Activated naive CD4-positive, alpha-beta T cell (primary cell): ENCODE measurements at places on chromosomes 6 and 20.

- DNase-seq, result no peak
Observed at GRCh38 chr6:158752613-158753012, 66.6 kb downstream of the EZR start.

GRCh38 chr6:136812174-136812573, 10.2 kb upstream of the PEX7 start:
- no peak for DNase-seq

DNA sequence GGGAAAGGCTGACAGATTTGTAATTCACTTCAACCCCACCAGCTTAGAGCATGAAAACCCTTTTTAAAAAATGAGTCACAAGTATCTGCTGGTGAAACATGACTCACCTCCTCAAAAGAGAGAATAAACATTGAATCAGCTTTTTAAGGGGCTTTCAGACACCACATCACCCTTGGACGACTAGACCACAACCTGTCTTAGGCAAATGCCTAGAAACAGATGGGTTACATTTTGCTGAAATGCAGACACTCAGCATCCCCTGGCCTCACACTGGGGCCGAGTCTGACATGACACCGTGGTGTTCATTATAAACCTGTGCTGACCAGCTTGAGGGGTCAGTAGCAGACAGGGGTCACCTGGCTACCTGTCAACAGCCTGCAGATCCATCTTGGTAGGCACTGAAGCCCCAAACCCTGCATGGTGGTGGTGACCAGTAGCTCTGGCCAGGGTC, 175.3 kb upstream of the CST7 start:
- DNase-seq, result no peak

GRCh38 chr20:52268184-52268749, 76.7 kb upstream of the ZFP64 start:
- DNase-seq, result no peak

DNA sequence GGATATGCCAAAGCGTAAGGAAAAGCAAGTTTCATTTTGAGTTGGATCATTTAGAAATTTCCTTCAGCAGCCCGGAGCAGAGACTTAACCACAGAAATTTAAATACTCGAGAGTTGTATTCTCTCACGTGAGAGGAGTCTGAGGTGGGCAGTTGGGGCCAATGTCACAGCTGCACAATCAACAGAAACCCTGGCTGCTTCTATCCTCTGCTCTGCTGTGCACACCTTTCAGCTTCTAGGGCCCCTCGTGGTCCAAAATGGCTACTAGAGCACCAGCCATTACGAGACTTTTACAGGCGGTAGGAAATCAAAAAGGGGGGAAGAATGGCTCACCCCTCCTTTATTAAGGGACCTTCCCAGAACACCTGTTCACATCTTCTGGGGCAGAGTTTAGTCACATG, 153.9 kb downstream of the TAF4 start:
- DNase-seq, result no peak

- no peak for DNase-seq
Observed at GRCh38 chr20:53847139-53847836, 223.1 kb downstream of the BCAS1 start.

GRCh38 chr20:13425381-13426135, 204.5 kb downstream of the ISM1 start:
- DNase-seq, result no peak

DNA sequence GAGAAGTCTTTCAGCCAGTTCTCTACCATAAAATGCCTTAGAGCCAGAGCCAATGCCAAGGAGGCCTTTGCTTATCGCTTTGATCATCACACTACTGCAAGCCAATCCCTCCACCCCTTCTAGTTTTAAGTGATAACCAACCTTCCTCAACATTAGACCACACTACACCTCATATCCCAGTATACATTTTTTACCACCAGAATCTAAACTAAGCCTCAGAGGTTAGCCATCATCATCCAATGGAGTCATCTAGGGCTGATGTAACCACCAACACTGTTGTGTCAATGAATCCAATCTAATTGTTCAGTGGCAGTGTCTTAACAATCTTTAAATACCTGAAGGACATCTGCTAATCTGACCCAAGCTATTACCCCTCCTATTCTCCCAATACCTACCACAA, 6.4 kb downstream of the ZUP1 start:
- DNase-seq, result no peak

- no peak for DNase-seq
Observed at GRCh38 chr6:166556863-166557322, 29.6 kb downstream of the RAMACL start.

GRCh38 chr20:3696200-3696599, 14.4 kb upstream of the ADAM33 start:
- DNase-seq, result no peak

GRCh38 chr6:46170357-46171289, at the start of gene ENPP5:
TSS of gene ENPP5 (minus strand) at chr6:46170980. CDS start at chr6:46168262, 2,718 bp downstream.
- peak; percentile 2 for DNase-seq

DNA sequence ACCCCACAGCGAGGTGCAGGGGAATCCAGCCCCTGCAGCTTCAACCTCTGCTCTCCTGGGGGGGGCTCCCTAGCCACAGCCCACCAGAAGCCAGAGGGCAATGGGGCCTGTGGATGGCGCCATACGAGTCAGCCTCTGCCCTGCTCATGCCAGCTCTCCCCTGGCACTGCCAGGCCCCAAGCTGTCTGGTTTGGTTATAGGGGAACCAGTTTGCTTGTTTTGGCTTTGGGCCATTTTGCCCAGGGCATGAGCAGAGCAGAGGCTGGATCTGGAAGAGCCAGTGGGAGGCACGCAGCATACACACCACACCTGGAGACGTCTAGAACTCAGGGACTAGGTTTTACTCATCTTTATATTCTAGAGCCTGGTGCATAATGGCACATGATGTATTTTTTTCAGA, 66.7 kb upstream of the SLC22A16 start:
- no peak for DNase-seq

DNA sequence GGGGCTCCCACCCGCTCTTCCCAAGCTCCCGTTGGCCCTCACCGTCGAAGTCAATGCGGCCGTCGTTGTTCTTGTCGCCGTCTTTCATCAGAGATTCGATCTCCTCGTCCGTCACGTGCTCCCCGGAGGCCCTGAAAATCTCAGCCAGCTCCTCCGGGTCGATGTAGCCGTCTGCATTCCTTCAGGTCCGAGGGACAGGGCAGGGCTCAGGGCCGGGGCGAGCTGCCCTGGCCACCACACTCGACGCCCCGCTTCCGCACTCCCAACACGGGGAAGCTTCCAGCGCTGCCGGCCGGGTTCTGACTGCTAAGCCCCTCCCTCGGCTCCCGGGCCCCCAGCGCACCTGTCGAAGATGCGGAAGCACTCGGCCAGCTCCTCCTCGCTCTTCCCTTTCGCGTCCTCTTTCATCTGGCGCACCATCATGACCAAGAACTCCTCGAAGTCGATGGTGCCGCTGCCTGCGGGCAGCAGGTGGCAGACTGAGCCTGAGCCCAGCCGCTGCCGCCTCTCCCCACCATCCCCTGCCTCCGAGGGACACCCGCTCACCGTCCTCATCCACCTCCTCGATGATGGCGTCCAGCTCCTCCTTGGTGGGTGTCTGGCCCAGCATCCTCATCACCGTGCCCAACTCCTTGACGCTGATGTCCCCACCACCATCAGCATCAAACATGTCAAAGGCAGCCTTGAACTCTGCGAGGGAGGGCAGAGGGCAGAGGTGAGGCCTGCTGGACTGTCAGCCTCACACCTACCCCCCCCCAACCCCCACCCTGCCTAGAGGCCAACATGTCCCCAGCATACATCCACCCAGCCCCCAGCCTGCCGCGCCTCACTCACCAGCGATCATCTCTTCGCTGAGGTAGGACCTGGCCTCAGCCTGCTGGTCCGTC, 2.9 kb downstream of the TNNC2 start:
- peak; percentile 35 for DNase-seq

- no peak for DNase-seq
Observed at GRCh38 chr6:69593706-69594105, 203.1 kb downstream of the LMBRD1 start.

GRCh38 chr6:85685713-85686112, 43.0 kb upstream of the SYNCRIP start:
- DNase-seq, result no peak

GRCh38 chr20:57678340-57678739, 31.5 kb downstream of the PMEPA1 start:
- DNase-seq, result no peak

GRCh38 chr6:144351379-144352127, 66.4 kb downstream of the UTRN start:
- no peak for DNase-seq

GRCh38 chr6:102619585-102619984, 1226.1 kb downstream of the GRIK2 start:
- no peak for DNase-seq

- DNase-seq, result no peak
Observed at GRCh38 chr6:162638931-162639574, 88.5 kb downstream of the PRKN start.

DNA sequence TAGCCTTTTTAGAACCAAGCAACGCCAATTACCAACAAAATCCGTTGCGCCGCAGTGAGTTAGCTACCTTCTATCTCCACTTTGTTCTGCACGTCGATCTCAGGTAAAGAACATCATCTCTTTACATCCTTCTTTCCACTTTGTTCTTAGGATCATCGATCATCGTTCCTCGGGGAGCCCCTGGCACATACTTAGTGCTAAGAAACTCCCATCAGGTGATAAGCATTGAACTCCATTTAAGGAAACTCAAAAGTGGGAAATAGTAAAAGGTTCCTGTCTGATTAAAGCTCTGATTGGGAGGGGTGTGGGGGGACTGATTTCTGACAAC, 227.0 kb upstream of the PRSS16 start:
- DNase-seq, result no peak

- no peak for DNase-seq
Observed at GRCh38 chr6:155623450-155624178, 168.0 kb upstream of the NOX3 start.

DNA sequence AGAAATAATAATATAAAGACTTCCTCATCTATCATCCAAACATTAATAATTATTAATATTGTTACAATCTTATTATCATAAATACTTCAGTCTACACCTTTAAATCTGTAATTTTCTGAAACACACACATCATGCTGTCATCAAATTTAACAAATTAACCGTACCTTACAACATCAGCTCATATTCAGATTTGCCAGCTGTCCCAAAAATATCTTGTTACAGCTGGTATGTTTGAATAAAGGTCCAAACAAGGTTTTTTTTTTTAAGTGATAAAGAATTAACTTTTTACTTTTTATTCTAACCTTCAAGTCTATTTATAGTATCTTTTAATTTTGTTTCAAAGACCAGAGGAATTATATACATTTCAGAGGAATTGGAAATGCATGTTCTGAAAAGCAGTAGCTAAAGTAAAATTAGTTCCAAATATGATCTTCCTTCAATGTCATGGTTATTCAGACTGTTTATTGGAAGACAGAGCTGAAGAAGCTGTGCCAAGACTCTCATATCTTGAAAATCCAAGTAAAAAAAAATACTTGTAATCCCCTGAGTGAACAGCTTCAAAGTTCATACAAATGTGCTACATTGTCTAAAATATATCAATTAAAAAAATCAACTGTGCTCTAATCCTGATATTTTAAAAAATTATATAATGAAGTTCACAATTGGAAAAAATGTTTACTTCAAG, 161.7 kb upstream of the BMP5 start:
- no peak for DNase-seq

GRCh38 chr6:23584134-23584763, 541.8 kb upstream of the NRSN1 start:
- no peak for DNase-seq

DNA sequence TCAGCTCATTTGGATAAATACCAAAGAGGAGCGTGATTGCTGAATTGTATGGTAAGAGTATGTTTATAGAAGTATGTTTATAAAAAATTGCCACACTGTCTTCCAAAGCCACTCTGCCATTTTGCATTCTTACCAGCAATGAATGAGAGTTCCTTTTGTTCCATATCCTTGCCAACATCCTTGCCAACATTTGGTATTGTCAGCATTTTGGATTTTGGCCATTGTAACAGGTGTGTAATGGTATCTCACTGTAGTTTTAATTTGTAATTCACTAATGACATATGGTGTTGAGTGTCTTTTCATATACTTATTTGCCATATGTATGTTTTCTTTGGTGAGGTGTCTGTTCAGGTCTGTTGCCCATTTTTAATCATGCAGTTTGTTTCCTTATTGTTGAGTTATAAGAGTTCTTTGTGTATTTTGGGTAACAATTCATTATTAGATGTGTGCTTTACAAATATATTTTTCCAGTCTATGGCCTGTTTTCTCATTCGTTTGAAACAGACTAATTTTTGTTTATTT, 520.2 kb upstream of the SOX4 start:
- DNase-seq, result no peak

GRCh38 chr6:130697271-130697994, 129.8 kb upstream of the SMLR1 start:
- no peak for DNase-seq

DNA sequence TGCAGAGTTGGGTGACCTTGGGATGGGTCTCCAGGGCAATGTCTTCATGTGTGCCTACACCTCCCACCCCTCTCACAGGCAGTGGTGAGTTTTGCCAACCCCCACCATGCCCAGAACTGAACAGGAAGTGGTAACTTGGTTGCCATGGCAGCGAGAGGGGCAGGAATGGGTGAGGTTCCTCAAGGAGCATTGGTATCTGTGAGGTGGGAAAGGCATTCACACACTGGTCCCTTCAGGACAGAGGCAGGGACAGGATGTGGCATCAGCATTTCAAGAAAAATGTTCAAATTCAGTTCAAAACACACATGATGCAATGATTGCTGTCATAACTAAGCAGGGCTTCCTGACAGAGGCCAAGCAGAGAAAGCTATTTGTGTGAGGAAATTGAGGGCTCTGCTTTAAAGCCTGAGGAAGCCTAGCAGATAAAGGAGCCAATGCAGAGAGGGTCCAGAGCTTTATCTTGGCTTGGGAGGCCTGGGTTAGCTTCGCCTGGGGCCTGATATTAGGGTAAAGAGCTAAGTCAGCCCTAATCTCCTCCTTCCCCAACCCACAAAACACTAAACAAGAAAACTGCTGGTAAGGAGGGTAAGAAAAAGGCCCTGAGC, 551 bp downstream of the TREML2 start:
- DNase-seq, result no peak

DNA sequence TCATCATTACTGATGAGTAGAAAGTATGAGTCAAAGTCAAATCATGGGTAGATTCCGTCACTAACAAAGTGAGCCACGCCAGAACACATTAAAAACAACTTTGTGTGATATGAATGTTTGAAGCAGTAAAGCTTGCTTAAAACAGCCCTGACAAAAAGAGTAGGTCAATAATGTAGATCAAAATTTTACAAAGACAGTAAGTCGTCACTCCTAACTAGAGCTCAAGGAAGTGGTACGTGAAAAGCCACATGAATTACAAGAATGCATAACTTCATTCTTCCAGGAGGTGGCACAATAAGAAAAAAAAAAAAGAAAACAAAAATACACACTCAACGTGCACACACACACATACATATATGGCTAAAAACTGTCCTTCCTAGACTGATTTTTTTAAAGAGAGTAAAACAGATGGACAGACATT, 69.9 kb downstream of the HACE1 start:
- DNase-seq, result no peak

- no peak for DNase-seq
Observed at GRCh38 chr6:86558318-86558717, 379.0 kb upstream of the HTR1E start.

DNA sequence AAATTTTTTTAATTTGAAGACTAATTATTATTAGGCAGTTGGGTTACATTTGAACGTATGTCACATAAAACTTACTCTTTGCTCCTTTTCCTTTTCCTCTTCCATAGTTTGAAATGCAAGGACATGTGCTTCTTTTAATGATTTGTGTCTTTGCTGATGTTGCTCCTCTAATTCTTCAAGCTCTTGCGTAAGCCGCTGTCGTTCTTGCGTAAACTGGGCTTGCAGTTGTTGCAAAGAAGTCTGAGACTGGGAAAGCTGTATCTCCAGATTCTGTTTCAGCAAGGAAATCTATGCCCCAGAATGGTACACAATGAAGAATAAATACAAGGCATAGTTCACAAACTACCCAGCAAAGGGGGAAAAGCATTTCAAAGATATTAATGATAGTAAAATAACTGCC, 45.1 kb upstream of the MCM9 start:
- DNase-seq, result no peak
